ENCODE measurements at places on chromosomes 3 and 15.

DNA sequence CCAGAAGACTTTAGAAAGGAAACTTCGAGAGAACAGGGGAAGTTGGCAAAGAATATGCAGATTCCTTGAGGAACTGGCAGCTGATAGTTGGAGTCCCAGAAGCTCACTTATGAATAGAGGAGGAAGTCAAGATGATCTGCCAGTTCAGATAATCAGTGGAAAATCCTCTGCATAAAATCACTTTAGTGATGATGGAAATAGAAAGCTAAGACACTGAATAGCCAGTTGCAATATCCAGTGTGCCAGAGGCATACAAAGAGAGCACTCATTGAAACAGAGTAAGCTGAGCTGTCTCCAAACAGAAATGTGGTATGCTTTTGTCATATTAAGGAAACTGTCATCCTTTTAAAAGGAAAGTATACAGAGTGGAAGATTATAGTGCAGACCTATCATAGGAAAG is 1207.6 kb downstream of the OTOL1 start:
- no peak for DNase-seq

GRCh38 chr3:155766206-155766605 is 21.3 kb upstream of the PLCH1 start:
- DNase-seq: no peak

DNA sequence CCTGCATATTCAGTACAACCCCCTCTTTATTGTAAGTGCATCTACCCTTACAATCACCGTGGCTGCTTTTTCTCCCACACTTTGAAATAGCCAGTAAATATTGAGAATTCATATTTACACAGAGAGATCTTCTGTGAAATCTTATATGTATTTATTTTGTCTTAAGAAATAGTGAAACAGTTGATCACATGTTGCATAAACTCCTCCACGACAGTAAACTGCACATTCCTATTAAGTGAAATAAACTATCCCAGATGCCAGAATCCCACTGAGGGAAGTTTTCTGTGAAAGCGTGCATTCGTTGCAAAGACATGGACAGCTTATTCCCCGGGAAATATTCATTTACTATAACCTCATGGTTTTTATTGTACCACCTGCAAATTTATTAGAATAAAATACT is 796.0 kb downstream of the ROBO2 start:
- no peak for DNase-seq

DNA sequence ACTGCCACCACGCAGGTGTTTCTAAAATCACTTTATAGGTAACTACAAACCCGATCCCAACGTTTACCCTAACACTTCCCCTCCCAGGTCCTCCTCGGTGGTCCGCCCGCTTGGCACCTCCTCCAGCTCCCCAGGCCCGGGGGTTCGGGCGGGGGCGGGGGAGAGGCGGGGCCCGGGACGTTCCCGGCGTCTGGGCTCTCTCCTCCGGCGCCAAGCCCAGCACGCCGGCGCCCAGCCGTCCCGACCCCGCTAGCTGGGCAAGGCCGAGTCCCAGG is 562 bp downstream of the CGGBP1 start:
- no peak for DNase-seq

DNA sequence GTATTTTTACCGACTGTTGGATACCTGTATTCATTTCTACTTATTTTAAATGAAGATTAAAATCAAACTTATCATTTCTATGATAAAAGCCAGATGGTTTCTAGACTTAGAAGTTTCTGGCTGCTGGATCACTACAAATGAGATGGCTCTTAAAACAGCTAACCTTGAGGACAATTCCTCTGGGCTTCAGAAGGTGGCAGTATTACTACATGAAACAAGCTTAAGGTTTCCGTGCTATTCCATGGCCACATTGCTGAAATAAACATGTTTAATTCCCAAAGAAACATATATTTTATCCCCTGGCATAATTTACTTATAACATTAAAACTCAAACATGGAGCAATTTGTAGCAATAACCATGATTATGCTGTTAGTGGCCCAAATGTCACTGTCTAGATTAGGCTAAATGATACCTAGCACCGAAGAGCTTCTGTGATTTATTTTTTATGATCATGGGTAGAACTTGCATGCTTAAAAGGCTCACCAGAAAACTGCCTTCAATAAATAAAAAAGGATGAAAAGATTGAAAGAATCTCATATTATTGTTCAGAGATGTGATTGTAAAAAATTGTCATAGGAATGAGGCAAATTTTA is 204.0 kb upstream of the NANOGP8 start:
- no peak for DNase-seq

GRCh38 chr3:178184833-178185232 is 351.4 kb upstream of the KCNMB2 start:
- no peak for DNase-seq

DNA sequence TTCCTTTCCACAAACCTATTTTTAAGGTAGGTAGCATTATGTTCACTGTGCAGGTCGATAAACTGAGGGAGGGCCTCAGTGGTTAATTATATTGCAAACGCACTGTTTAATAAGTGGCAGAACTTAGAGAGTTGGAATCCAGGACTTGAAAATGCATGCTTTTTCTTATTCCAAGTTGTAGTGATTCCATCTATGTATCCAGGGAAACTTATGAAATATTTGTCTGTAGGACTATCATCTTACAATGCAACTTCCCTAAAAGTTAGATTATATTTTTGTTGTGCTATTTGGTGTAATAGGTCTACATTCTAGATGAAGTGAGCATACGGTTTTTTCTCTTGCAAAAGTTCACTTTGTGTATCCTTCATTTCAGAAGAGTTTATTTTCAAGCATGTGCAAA is 419.5 kb downstream of the NAALADL2 start:
- no peak for DNase-seq

- DNase-seq: no peak
These were observed 163.0 kb downstream of the TBC1D5 start for GRCh38 chr3:17579289-17580031.

DNA sequence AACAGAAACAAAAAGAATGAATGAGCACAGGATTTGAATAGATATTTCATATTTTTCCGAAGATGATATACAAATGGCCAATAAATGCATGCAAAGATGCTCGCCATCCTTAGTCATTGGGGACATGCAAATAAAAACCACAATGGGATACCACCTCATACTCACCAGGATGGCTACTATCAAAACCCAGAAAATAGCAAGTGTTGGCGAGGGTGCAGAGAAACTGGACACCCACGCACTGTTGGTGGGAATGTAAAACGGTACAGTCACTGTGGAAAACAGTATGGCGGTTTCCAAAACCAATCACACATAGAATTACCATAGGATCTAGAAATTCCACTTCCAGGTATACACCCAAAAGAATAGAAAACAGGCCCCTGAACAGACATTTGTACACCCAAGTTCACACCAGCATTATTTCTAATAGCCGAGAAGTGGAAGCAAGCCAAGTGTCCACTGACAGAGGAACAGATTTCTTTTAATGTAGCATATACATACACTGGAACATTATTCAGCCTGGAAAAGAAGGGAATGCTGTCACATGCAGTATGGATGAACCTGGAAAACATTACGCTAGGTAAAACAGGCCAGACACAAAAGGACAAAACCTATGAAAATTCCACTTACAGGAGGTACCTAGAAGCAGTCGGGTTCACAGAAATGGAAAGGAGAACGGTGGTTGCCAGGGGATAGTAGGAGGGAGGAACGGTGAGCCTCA is 3.6 kb downstream of the RNF168 start:
- no peak for DNase-seq

GRCh38 chr3:38119248-38119544 is 17.7 kb downstream of the ACAA1 start:
- DNase-seq: no peak

DNA sequence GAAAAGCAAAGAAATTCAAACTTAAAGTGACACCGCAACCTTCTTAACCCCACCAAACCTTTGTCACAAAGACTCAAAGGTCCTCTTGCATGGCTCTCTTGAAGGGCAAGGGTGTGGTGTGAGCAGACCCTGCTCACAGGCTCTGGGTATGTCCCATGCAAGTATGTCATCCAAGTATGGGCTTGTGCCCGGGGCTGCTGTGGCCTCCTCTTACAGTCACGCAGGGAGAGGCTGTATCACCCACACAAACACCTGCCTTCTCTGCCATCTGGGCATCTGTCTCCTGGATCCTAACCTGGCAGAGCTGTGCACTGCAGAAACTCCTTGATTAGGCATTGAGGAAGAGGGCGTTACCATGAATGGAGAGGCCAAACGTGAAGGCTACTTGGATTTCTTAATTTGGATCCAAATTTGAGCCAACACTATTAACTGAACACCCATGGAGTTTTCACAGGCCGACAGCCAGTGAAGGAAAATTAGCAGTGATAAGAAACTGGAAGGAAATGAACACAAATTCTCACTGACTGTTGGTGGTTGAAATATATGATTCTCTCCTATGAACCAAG is 146.6 kb downstream of the DUT start:
- DNase-seq: no peak

DNA sequence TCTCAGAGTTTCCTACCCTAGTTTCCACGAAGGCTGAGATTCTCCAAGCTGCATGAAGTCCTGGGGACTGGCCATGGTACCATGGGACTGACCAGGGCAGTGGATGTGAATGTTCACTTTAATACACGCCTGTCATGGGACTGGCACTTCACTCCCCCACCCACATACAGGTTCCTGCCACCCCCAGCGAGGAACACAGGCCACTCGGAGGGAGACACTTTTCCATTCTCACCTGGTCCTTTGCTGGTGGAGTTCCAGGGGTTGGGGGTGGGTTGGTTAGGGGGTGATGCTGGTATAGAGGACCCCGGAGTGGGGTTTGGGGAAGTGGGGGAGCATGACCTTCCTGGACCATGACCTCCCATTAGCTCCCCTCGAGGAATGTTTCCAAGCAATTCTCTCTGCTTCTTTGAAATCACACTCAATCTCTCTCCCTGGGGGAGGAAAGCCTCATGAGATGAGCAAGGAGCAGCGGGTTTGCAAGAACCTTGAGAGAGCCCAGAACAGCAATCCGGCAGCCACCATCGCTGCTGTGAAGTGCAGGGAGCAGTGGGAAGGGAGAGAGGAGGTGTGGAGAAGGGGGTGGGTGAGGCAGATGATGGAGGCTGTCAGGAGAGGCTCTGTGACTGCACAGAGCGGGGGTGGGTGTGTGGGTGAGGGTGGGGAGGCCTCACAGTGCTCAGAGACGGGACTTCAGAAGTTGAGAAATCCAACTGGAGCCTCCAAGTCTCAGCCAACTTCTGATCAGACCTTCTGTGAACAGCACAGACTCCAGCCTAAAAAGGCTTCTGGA is 69.7 kb downstream of the ADCY5 start:
- no peak for DNase-seq

DNA sequence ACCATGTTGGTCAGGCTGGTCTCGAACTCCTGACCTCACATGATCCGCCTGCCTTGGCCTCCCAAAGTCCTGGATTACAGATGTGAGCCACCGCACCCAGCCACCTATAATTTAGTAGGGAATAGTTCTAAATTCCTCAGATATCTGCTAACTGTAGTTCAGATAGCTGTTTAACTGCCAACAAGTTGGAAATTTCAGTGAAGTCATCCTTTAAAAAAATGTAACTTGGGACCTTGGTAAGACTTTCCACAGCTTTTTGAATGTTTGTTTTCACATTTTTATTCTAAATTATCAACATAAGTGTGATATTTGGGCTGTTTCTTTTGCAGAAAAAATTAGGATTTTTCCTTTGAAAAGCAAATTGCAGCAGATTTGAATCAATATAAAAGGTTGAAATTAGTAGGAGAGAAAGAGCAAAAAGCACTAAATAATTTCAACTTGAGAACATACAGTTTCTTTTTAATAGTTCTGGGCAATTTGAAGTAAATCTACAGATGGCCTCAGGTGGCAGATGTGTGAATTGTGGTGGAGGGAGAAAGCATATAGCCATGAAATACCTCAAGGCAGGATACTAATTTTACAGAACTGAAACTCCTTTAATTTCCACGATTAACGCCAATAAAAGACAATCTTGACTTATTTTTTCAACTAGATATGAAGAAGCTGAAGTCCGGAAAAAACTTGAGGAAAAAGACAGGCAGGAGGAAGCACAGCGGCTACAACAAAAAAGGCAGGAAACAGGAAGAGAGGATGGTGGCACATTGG is 34.3 kb downstream of the USP8 start:
- no peak for DNase-seq

Data from stimulated activated CD8-positive, alpha-beta memory T cell treated with anti-CD3 and anti-CD28 coated beads, Interleukin-4, amount 100 ng/mL, for 1 hour (primary cell).